ENCODE measurements at places on chromosomes 4 and X.

- DNase-seq: no peak
Measured at GRCh38 chr4:94591289-94591688, 139.5 kb downstream of the PDLIM5 start.

DNA sequence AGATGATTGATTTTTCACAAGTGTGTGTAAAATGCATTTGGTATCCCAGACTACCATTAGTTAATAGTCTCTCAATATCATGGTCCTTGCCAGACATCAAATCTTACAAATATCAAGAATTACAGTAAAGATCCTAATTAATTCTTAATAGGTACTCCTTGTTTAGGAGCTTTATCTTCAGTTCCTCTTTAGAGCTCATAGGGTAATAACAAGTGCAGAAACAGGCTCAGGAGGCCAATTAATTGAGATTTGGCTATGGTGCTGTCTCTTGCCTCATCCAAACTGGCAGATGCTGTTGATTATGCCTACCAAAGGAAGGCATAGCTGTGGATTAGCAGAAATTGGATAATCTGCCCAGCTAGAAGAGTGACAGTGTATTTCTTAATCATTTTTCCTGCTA, 6.9 kb downstream of the MTMR1 start:
- no peak for DNase-seq

GRCh38 chr4:86892636-86892960, 376 bp upstream of the C4orf36 start:
- DNase-seq: peak; percentile 8

GRCh38 chr4:8205749-8206611, 6.9 kb downstream of the SH3TC1 start:
- DNase-seq: peak; percentile 72

- no peak for DNase-seq
Measured at GRCh38 chrX:106611317-106611678, 480 bp upstream of the RADX start.

DNA sequence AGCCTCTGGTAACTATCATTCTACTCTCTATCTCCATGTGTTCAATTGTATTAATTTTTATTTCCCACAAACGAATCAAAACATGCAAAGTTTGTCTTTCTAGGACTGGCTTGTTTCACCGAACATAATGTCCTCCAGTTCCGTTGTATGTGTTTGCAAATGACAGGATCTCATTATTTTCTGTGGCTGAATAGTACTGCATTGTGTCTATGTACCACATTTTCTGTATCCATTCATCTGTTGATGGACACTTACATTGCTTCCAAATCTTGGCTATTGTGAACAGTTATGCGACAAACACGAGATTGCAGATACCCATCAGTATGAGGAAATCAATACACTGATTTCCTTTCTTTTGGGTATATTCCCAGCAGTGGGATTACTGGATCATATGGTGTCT, 8.4 kb upstream of the LDOC1 start:
- DNase-seq: no peak

GRCh38 chrX:150094375-150094774, 156.1 kb upstream of the EOLA2 start:
- DNase-seq: no peak

- DNase-seq: no peak
Measured at GRCh38 chr4:184447664-184448063, 26.7 kb downstream of the IRF2 start.

GRCh38 chr4:76279462-76279861, 27.1 kb upstream of the STBD1 start:
- DNase-seq: no peak

Data from NCI-H748 treated with DMSO at 0.1 percent for 48 hours (cell line).